NCI-H1694 treated with DMSO at 0.1 percent for 48 hours (cell line): ENCODE measurements at places on chromosomes 2 and 18.
A peak's percentile ranks its signal among the peaks of the same experiment; 100 is the strongest.

GRCh38 chr2:43402002-43402401 lies 175.6 kb upstream of the ZFP36L2 start:
- DNase-seq: no peak

DNA sequence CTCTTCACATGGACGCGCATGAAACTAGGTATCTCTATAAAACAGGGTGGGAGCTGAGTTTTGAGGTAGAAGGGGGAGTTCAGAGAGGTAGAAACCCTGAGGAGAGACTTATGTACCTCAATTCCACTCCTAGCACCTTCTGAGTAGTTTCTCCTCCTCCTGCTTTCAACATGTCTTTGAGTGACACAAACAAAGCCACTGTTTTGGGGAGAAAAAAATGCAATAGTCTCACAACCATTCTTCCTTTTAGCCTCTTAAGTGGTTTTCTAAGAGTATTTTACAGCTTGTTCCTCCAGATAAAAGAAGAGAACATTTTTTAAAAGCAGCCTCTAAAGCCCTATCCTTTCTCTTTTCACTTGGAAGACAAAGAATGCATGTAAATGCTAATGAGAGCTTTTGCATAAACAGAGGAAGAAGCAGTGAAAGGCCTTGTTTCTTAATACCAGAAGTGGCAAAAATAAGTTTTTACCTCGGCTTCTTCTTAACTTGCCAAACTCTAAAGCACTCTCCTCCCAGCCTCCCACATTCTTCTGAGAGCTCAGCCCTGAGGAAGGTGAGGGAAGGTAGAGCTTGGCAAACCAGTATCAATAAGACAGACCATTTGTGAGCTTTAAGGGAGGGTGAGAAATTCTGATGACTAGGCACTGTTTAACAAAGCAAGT lies 1304.4 kb upstream of the ACVR2A start:
- no peak for DNase-seq

DNA sequence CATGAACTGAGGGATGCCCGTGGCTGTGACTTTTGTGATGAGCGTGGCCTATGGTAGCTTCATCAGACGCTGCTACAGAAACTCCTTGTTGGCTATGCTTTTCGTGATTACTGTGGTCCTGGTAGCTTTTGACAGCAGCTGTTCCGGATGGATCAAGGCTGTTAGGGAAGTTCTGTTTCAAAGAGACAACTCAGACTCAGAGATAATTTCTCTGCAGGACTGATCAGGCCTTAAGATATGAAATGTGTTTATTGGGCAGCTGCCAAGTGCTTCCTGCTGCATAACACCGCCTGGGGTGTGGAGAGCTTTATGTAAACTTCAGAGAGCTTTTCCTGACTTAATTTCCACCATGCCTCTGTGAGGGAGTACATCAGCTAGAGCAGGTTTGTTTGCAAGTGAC lies 243.8 kb downstream of the TSN start:
- peak; percentile 29 for DNase-seq

GRCh38 chr18:62767321-62767720 lies 52.0 kb downstream of the PHLPP1 start:
- no peak for DNase-seq

- DNase-seq: no peak
Observed at GRCh38 chr2:122266636-122267035, 511.2 kb downstream of the TSN start.

DNA sequence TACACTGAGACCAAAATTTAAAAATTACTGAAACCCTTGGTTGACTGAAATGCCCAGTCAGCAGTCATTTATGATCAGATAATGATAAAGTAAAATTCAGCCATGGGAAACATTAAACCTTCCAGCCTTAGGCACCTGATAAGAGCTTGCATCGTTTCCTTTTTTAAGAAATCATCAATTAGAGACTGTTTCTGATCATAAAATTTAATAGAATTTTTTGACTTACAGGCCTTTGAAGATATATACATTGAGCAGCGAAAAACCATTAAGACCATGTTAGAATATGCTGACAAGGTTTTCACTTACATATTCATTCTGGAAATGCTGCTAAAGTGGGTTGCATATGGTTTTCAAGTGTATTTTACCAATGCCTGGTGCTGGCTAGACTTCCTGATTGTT lies 99.6 kb upstream of the CSRNP3 start:
- no peak for DNase-seq

- no peak for DNase-seq
Observed at GRCh38 chr2:37344453-37345361, at the start of gene QPCT. QPCT (plus strand) TSS chr2:37344630; CDS start chr2:37344732, 102 bp downstream.

DNA sequence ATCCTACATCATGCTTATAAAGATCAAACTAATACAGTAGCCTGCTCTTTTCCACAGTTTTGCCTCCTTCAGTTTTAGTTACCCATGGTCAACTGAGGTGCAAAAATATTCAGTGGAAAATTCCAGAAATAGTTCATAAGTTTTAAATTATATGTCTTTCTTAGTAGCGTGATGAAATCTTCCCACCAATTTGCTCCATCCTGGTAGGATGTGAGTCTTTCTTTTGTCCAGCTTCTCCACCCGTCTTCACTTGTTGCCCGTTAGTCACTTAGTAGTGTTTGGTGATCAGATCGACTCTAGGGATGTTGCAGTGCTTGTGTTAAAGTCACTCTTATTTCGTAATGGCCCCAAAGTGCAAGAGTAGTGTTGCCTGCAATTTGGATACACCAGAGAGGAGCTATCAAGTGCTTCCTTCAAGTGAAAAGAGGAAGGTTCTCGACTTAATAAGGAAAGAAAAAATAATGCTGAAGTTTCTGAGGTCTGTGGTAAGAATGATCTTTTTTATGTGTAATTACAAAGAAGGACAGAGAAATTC lies 57.0 kb downstream of the CEP192 start:
- no peak for DNase-seq

DNA sequence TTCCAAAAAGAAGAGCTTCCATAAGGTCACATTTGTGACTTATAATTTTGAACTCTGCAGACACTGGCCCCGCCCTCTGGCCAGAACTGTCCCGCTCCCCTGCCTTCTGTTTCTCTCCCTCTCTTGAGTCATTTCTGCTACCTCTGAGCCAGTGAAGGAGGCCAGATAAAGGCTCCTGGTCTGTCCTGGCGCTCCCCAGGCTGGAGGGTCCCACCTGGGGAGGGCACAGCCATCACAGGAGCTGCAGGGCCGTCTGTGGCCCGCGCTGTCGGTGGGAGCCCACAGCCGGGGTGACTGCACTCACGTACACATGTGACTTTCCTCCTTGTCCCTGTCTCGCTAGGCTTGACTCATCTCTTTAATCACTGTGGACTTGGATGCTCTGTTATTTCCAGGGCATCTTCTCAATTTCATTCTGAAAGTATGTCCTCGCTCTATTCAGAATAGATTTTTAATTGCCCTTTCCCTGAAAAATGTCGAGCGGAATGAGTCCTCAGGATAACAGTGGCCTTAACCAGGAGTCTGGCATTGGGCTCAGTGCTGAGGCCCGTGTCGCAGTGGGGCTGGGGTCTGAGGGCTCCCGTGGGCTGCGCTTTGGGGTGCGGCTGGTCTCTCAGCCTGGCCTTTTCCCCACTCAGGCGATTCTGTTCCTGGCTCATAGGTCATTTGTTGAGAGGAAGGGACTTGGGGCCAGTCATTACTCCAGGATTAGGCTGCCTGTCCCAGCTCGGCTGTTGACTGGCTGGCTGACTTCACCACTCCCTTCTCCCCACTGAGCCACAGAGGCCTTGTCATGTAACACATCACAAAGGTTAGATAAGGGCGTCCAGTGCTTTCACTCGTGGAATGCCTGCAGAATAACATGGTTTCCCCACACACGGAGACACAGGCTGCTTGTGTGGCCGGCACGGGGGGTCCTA lies 34.5 kb downstream of the KLHL29 start:
- no peak for DNase-seq

- DNase-seq: no peak
Observed at GRCh38 chr18:63069496-63069895, 250.1 kb downstream of the BCL2 start.

GRCh38 chr2:47724221-47724981 lies 58.5 kb upstream of the MSH6 start:
- DNase-seq: no peak

GRCh38 chr2:102484310-102485061 lies 11.5 kb downstream of the SLC9A4 start:
- no peak for DNase-seq

DNA sequence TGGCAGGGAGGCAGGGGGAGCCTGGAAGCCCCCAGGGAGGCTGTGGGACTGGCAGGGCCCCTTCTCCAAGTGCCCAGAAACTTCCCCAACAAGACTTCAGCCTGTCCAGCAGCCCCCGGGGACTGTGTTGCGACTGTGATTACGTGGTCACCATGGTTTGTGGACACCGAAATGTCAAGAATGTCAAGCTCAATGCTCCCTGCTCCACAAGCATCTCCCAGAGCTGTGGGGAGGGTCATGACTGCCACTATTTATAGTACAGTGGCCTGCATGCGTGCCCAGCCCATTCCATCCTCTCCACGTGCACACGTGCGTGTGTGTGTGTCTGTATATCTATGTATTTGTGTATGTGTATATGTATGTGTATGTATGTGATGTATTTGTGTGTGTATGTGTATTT lies 93.8 kb upstream of the MBOAT2 start:
- no peak for DNase-seq
